ENCODE measurements at places on chromosomes 3 and 15.

DNA sequence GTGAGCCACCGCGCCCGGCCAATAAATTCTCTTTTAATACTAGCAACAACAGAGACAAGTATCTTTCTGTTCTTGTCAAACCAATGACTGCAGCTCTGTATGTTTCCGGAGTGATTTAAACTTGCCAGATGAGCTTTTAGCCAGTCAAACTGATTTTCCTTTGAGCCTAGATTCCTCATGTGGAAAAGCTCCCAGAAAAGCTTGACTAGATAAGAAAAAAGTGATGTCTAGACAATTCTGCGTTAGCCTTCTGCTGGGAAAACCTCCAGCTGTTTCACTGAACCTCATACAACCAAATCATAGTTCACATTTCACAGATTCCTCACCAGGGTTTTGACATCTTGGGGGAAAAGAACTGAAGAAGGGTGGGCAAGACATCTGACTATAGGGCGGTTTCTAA is 78.6 kb downstream of the MAGI1 start:
- DNase-seq = no peak

DNA sequence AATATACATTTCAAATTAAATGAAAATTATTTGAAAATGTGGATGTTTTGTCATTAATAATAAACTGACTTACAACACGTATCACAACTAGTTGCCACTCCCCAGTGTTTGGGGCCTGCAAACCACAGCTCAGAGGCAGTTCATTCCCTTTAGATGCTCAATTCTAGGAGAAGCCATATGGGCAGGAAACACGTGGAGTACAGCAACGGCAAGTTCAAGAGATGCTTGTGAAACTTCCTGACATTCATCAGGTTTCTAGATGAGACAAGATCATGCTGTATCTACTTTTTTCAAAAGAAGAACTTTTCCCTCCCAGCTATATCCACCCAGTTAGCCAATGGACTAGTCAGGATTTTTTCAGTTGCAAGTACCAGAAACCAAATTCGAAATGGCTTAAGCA is 17.6 kb upstream of the PLA2G4D start:
- DNase-seq = no peak

- DNase-seq = peak; percentile 88
These were observed at the start of gene IQSEC1 for GRCh38 chr3:13073326-13074005. IQSEC1 (minus strand) TSS chr3:13073429; CDS start chr3:13073014, 415 bp downstream.

DNA sequence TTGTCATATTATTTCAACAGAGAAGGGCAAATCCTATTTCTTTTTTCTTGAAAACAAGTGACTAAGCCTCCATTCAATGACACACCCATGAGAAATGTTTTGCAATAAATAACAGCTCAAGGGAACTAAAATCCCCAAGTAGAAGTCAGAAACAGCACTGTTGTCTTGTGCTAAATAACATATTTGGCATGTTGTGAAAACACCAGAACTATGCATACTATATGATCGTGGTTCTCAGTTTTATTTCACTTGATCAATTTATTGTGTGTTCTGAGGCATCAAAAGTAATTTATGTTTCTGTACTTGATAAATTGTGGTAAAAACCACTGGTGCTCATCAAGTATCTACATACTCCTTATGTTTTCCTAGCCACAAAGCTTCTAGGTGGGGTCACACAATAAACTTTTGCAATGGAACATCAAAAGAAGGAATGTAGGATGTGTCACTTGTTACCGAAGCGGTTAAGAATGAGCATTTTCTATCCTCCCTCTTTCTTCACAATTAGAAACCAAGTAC is 691.7 kb upstream of the CBLB start:
- DNase-seq = no peak

DNA sequence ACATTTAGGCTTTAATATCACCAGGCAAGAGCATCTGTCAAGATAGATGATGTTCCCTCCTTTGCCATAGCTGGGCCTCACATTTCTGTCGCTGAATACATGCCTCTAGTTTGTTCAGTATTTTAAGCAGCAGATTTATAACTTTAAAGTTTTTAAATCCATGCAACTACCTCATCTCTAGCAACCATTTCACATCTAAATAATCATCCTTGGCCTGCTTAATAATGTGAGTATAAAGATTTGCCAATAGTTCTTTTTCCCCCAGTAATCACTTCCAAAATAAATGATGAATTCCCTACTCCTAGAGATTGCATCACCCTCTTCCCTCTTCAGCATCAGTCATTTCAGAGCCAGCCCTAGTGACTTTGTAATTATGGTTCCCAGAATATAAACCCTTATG is 36.2 kb upstream of the FILIP1L start:
- no peak for DNase-seq

- DNase-seq = no peak
These were observed 36.0 kb upstream of the PEX5L start for GRCh38 chr3:180072786-180073185.

DNA sequence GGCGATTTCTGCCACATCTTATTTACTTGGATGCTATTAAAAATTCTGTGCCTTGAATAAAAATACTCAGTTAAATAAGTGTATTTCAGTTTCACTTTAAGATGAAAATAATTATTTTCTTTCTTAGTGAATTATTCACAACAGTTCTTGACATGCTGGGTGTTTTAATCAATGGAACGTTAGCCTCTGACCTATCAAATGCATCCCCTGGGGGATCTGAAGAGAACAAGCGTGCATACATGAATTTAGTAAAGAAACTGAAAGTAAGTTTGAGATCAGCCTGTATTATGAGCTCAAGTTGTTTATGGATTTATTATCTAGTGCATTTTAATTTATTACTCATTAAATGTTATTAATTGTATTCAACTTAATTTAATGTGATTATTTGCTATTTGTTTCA is 597 bp downstream of the P2RY12 start:
- DNase-seq = no peak

DNA sequence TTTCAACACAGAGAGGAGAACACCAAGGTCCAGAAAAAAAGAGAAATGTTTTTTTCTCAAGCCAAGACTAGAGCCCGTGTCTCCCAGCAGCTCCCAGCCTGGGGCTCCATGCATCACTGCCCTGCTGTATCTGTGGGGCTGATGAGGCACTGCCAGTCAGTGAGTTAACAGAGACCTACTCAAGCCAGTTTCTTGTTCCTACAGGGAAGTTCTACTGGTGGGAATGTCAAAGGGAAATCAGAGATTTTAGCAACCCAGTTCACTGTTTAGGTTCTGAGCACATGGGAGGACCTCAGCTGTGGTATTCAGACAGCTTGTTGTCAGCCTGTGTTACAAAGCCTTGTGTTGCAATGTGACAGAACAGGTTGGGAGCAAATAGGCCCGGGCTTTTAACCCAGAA is 234.3 kb downstream of the TLE3 start:
- no peak for DNase-seq

DNA sequence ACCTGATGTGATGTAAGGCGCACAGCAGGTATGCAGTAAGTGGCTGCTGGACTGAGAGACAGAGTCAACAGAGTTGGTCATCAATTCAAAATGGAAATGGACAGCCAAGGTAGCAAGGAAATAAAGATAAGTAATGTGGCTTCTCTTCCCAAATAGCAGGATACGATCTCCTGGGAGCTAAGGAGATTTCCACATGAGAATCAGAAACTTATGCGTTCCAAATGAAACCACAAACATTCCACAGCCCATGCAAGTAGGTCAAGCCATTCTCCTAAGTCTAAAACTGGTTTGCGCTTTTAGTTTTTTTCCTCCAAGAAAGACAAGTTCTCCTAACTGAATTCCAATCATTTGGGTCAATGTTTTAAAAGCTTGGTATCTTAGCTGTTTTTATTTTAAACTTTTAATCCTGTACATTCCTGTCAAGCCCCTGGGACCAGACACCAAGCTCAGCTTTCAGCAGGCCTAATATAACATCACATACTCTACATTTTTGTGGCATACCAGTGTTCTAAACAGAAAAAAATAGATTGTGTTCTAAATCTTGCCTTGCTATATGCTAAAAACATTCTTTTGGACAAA is 73.7 kb upstream of the TSPAN3 start:
- no peak for DNase-seq

GRCh38 chr15:48641416-48641815 is 4.1 kb downstream of the FBN1 start:
- no peak for DNase-seq

DNA sequence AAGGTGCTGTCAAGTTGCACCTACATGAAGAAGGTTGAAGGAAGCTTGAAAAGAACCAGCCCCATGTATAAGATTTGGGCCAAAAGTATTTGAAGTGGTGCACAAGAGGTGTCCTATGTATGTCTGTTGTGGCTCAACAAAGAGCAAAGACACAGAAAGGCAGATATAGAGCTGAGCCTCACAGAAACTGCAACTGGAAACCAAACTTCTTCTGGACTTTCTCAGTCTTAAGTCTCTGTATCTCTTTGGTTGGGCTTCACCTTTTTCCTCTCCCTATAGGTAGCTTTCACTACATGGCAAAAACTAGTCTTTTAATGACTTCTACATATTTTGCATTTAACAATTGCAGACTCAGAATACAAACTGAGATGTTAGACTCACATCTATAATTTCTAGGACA is 8.8 kb upstream of the CMC1 start:
- DNase-seq = no peak

DNA sequence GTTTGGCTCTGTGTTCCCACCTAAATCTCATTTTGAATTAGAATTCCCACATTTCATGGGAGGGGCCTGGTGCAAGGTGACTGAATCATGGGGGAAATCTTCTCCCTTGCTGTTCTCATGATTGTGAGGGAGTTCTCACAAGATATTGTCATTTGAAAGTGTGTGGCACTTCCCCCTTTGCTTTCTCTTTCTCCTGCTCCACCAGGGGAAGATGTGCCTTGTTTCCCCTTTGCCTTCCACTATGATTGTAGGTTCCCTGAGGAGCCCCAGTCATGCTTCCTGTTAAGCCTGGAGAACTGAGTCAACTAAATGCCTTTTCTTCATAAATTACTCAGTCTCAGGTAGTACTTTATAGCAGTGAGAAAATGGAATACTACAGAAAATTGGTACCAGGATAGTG is 157.2 kb upstream of the TPRG1 start:
- no peak for DNase-seq

- no peak for DNase-seq
These were observed 123.6 kb downstream of the MBNL1 start for GRCh38 chr3:152392272-152392880.

GRCh38 chr3:46948830-46949671 is 27.5 kb downstream of the CCDC12 start:
- DNase-seq = no peak

DNA sequence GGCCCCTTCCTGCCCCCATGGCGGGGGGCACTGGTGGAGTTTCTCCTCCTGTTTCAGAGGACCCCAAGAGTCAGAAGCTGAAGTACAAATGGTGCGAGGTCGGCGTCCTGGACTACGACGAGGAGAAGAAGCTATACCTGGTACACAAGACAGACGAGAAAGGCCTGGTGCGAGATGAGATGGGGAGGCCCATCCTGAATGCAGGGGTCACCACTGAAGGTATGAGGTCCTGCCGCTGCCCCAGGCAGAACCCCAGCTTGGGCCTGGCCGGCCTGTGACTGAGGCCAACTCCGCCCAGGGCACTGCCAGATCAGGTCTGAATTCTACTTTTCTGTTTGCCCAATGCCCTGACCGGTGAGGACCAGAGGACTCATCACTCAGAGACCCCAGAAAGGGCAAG is 15.0 kb downstream of the DNAH1 start:
- no peak for DNase-seq

DNA sequence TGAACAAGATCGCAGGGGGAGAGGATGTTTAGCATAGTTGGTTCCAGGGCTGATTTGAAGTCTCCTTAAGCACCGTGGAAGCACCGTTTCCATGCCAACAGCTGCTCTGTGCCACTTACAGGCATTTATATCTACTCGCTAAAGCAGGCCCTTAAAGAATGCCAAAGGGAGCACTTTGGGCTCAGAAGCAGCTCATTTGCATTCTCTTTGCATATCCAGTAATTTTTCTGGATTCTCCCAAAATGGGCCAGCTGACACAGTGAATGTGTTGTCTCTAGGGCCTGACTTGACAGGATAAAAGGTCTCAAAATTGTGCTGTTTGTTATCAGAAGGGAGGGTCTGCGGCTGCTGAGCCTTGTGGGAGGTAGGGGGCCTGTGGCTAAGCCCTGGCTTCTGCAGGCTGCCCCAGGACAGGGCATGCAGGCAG is 138.6 kb downstream of the FBLN2 start:
- DNase-seq = no peak

DNA sequence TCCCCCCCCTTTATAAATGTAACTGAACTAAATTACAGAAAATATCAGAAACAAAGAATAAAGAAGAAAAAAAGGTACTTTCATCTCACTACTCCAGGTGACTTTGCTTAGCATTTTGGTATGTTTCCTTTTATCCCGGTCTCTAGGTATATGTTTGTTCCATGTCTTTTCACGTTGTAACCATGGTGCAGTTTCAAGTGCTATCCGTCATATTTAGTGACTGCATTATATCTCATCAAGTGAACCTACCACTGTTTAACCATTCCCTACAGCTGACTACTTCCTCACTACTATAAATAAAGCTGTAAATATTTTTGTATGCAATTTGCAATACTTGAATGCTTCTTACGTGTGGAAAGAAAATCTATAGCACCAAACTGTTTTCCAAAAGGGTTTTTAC is 2.2 kb downstream of the BTBD1 start:
- DNase-seq = peak; percentile 0

DNA sequence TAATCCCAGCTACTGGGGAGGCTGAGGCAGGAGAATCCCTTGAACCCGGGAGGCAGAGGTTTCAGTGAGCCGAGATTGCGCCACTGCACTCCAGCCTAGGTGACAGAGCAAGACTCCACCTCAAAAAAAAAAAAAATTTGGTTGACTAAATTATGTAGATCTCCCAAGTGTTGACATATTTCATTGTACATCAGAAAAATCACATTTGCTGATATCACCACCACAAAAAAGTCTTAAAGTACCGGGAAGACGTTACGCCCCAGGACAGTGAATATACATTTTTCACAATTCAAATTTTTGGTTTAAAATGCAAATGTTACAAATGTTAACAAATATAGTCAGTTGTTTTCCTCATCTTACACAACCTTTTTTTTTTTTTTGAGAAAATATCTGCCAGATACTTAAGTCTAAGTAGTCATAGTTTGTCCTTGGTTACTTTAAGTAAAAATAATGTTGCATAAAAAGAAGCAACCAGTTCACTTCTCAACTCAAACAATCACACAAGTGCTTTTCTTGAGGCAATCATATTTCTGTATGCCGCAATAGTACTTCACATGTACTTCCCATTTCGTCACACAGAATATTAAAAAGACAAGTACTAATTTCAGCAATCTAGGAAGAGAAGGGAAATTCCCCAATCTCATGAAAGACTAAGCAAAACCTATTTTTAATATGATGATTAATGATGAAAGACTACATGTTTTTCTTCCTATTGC is 41.0 kb upstream of the TCF12 start:
- DNase-seq = no peak

GRCh38 chr3:122299872-122300460 is 25.1 kb upstream of the CSTA start:
- no peak for DNase-seq

DNA sequence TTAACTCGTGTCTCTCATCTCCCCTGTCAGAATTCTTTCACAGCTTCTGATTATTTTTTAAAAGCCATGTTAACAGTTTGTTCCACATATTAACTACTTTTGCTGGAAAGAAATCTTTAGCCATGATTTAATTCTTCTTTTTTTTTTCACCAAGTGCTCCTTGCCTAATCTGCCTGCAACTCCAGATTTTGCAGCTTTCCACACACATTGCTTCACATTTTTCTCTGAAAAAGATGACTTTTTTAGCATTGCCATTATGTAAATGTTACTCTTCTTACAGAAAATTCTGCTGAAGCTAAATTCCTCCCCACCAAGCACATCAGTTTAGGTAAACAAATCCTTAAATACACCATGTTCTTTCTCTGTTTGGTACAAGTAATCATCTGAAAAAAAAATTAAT is 23.4 kb upstream of the PPARG start:
- no peak for DNase-seq
